HEK293T (cell line): ENCODE measurements at places on chromosomes 7 and 10.
A peak's percentile ranks its signal among the peaks of the same experiment; 100 is the strongest.

DNA sequence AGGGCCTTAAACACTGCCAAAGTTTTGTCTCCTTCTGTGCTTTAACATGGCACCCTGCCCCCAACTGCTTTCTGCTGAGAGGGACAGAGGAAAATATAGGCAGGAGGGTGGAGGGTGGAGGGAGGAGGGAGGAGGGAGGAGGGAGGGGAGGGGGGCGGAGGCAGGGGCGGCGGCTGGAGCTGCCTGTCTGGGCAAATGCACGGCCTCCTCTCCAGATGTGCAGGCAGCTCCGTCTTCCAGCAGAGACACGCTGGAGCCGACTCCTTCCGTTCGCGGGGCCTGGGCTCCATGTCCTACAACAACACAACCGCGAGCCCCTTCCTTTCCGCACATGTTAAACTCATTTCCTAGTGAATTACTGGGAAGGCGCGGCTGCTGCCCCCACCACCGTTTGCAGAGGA, 14.2 kb downstream of the EBF3 start:
- peak; percentile 74 for DNase-seq

DNA sequence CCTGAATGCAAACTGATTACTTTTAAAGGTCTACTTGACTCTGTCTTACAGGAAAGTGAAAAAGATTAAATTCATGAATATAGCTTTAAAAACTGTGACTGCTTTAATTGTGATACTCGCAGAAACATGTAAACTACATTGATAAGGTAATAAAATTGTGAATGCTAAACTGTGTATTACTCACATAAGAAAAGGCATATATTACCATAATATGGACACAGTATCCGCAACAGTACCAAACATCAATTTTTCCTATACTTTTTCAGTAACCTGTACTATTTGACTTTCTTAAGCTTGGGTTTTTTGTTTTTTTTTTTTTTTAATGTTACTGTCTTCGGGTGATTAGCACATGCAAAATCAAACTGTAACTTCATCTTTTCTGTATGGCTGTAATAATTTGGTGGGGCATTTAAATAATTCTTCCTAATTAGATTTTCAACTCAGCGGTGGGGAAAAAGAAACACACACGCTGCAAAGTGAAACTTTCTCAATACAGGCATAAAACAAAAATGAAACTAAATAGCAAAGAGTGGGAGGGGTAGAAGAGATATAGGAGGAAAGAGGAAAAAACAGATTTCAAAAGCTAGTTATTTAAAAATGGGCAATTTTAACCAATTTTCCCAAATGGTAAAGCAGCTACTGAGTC, 23.2 kb downstream of the NT5C3A start:
- no peak for DNase-seq

GRCh38 chr10:5904227-5904626, 14.2 kb downstream of the FBH1 start:
- DNase-seq: no peak

DNA sequence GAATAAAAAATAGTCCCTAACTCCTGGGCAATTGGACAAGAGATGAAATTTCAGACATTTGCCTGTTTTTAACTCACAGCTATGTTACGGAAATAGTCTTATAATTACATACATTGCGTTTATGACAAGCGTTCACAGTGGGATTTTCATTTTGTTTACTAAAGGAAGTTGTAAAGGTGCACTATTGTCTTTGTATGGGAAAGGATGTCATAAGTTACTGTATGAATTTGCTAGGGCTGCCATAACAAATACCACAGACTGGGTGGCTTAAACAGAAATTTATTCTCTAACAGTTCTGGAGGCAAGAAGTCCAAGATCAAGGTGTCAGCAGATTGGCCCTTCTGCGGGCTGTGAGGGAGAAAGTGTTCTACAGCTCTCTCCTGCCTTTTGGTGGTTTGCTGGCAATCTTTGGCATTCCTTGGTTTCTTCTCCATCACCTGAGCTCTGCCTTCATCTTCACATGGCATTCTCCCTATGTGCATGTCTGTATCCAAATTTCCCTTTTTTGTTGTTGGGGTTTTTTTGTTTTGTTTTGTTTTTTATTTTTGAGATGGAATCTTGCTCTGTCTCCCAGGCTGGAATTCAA, 5.6 kb downstream of the NFE2L3 start:
- DNase-seq: no peak

DNA sequence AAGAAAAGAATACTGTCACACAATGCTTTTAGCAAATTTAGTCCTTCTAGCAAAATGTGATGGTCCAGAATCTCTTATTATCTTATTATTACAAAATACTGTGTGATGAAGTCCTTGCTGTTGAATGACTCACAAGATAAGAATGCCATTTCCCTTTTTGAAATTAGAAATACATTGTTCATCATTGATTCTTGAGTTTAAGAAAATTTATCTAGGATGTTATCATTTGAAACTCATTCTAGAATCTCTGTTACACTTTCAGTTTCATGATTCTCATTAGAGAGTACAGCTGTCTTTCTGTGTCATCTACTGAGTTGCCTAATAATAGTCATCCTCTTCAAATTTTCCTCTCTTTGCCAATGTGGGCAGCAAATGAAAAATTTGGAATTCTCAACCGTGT, 9.6 kb downstream of the ZKSCAN5 start:
- no peak for DNase-seq

DNA sequence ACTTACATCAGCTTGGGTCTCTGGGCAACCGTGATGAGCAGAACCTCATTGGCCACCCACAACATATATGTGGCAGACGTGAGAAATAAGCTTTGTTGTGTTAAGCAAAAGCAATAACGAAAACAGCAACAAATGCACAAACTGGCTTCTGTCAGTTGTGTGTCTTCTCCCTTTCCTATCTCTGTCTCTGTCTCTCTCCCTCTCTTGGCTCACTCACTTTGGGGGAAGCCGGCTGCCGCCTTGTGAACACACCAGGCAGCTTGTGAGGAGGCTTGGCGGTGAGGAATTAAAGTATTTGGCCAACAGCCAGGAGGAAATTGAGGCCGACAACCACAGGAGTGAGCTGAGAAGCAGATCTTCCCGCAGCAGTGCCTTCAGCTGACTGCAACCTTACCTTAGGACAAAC, 21.9 kb upstream of the CDCA7L start:
- no peak for DNase-seq

DNA sequence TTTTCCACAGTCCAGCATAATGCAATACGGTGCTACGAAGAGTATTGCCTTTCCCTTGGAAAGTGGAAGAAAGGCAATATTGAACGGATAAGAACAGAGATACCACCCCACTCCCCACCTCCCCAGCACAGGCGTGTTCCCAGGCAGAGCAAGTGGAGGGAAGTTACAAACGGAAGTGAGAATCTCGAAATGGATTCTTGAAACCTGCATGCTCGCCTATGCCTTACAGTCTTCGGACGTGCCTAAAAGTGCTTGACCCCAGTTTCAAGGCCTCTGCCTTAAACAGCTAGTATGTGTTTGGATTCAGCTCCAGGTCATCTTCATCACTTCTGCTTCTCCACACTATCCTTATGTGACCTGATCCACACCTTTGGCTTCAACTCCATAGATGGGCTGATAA, 35.0 kb upstream of the USP6NL start:
- DNase-seq: no peak

DNA sequence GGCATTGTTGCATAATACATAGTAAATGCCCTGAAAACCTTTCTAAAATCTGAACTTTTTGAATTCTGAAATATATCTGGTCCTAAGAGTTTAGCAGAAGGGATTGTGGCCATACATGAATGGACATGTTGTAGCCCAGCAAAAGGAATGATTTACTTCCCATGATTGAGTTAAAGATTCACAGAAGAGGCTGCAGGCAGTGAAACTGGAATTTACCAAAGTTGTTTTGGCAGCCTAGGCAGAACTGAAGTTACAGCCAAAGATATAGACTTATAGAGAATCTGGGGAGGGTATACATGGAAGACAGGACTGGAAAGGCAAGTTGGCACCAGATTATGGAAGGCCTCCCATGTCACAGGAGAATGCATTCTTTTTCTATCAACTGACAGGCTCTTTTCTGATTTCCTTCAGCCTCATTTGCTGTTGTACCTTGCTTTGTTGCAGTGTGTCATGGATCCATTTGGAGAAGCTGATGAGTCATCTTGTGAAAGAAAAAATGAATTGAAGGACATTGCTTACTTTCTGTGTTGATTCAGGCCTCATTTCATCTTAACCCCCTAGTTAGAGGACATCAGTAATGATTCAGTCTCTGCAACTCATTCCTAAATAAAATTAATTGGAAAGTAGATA, 356.2 kb upstream of the LRGUK start:
- no peak for DNase-seq

GRCh38 chr7:55180963-55181542, 162.2 kb downstream of the EGFR start:
- DNase-seq: no peak

GRCh38 chr7:515628-516027, 4.0 kb downstream of the PDGFA start:
- DNase-seq: no peak

DNA sequence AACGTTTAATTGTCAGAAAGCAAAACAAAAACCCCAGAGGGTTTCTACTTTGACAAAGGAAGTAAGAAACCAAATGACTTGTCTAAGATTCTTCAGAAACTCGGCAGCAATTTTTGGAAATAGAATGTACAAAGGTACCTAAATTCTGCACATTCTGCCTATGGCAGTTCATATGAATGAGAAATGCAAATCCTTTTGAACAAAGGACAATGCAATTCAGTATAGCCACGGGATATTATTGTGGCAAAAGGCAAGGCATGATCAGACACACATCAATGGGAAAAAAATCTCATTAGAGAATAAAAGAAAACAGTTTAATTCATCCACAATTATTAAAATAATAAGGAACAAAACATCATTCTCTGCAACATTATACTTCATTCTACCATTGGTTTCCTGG, 93.4 kb downstream of the SEMA3C start:
- DNase-seq: no peak

DNA sequence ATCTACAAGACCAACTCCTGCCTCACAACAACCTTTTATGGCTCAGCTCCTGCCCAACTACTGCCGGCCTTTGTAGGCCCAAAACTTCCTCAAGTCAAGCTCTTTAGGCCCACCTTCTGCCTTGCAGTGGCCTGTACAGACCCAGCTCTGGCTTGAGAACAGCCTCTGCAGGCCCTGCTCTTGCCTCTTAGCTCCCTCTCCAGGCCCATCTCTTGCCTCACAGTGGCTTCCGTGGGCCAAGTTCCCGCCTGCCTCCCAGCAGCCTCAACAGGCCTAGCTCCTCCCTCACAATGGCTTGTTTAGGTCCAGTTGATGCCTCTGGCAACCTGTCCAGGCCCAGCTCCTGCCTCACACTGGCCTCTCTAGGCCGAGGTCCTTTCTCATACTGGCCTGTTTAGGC, 32.4 kb upstream of the VKORC1L1 start:
- DNase-seq: no peak

GRCh38 chr10:118663176-118663575, 67.7 kb upstream of the PRLHR start:
- no peak for DNase-seq
